ENCODE measurements at places on chromosomes 2 and 18. TPM values are rescaled to one million over a fixed set of nuclear protein-coding genes. Genes with fewer than 3 reads are reported as not detected.

- DNase-seq: no peak
These were observed 198.4 kb downstream of the EIPR1 start for GRCh38 chr2:3179208-3179607.

- no peak for DNase-seq
These were observed 127.5 kb upstream of the SLC1A4 start for GRCh38 chr2:64861452-64862397.

- peak; percentile 59 for DNase-seq
These were observed 33.5 kb downstream of the POLE4 start for GRCh38 chr2:74991977-74992376.

DNA sequence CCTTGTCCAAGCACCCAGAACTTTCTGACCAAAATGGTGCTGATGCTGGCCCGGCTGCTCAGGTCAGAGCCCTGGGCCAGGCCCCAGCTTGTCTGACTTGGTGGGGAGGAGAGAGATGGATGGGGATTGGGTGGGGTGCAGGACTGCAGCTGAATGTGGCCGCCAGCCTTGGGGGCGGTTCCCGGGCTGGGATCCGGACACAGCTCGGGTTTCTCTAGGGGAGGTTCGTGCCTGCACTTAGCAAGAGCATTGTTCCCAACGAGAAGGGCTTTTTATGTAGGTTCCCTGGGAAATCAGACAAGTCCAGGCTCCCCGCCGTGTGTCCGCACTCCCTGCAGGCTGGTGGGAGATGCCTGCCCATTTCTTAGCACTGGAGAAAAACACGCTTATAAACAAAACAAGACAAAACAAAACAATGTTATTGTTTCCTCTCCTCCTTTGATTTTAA, 50.5 kb upstream of the HS6ST1 start:
- no peak for DNase-seq

- DNase-seq: peak; percentile 96
These were observed 64.1 kb downstream of the DTNA start for GRCh38 chr18:34773961-34774766.

GRCh38 chr2:51559026-51559425, 527.1 kb upstream of the NRXN1 start:
- DNase-seq: peak; percentile 56

DNA sequence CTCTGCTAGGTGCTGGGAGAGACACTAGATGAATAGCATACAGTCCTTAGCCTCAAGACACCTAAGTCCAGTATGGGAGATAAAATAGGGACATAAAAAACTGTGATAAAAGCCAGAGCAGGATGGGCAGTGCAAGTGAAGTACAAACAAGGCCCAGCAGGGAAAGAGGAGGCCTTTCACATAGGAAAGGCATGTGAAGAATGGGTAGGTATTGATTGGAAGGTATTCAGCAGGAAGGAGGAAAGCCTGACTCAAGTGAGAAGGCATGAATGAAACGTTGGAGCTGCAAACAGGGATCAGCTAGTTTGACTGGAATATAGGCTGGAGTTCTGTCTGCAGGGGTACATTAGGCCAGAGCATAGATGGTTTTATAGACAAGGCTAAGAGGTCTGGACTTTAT, 11.0 kb upstream of the CXCR4 start:
- no peak for DNase-seq

- DNase-seq: no peak
These were observed 18.9 kb downstream of the ATG16L1 start for GRCh38 chr2:233270366-233270765.

GRCh38 chr2:85920810-85921545, 32.2 kb upstream of the ST3GAL5 start:
- peak; percentile 57 for DNase-seq

The RGPD3 gene
- 0.16 TPM for total RNA-seq

The RAPGEF4 gene
- total RNA-seq: 1.5 TPM

The ANKRD30B gene
- 1.6 TPM for total RNA-seq

The PLCL1 gene
- total RNA-seq: 2.5 TPM

The OBSL1 gene
- 173 TPM for total RNA-seq

The ABCG5 gene
- total RNA-seq: not detected

Measured in myocyte (in vitro differentiated cells).